Endothelial cell (in vitro differentiated cells): ENCODE measurements at places on chromosomes 7 and 10. TPM values are rescaled to one million over a fixed set of nuclear protein-coding genes. Genes with fewer than 3 reads are reported as not detected.

- H3K27ac ChIP-seq: peak overlapping the region; percentile 58
- H3K27me3 ChIP-seq: no peaks in the 10 kb centered on the region
- peaks cover 13% of the 10 kb centered on the region for H3K4me1 ChIP-seq
Observed at GRCh38 chr10:65931291-65932070, 994.4 kb upstream of the LRRTM3 start.

- DNase-seq: no peak
- H3K4me1 ChIP-seq: peaks cover 10% of the 10 kb centered on the region
- peaks cover 4% of the 10 kb centered on the region for H3K27me3 ChIP-seq
- no peaks in the 10 kb centered on the region for H3K36me3 ChIP-seq
Observed at GRCh38 chr7:66326501-66327215, 121.5 kb downstream of the TPST1 start.

The ZMYND11 gene
- total RNA-seq: 41.6 TPM

DNA sequence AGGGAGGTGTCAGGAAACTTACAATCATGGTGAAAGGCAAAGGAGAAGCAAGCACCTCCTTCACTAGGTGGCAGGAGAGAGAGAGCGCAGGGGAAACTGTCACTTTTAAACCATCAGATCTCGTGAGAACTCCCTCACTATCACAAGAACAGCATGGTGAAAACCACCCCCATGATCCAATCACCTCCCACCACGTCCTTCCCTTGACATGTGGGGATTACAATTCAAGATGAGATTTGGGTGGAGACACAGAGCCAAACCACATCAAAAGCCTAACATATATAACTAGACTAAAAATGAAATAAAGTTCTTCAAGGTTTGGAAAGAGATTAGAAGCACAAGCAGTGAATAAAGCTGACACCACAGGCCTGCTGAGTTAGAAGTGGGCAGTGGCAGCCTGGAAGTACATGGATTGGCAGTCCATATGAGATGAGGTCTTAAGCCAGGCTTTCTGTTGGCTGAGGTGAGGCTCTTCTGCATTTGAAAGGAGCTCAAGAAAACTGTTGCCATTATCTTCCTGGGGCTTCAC is 96.4 kb upstream of the MDFIC start:
- no peaks in the 10 kb centered on the region for H3K36me3 ChIP-seq
- no peaks in the 10 kb centered on the region for H3K27me3 ChIP-seq
- no peak for DNase-seq
- no peak overlapping the region for H3K27ac ChIP-seq

- no peaks in the 10 kb centered on the region for H3K36me3 ChIP-seq
- H3K4me3 ChIP-seq: no peak overlapping the region
- peaks cover 16% of the 10 kb centered on the region for H3K4me1 ChIP-seq
- H3K27me3 ChIP-seq: no peaks in the 10 kb centered on the region
- no peak overlapping the region for H3K27ac ChIP-seq
Observed at GRCh38 chr7:91344911-91345310, 80.7 kb downstream of the FZD1 start.

The IKZF1 gene
- total RNA-seq: 3.1 TPM

- H3K36me3 ChIP-seq: no peaks in the 10 kb centered on the region
- H3K4me1 ChIP-seq: no peaks in the 10 kb centered on the region
- H3K27me3 ChIP-seq: no peaks in the 10 kb centered on the region
- H3K4me3 ChIP-seq: no peak overlapping the region
Observed at GRCh38 chr7:142812437-142813215, 41.9 kb downstream of the PRSS2 start.

DNA sequence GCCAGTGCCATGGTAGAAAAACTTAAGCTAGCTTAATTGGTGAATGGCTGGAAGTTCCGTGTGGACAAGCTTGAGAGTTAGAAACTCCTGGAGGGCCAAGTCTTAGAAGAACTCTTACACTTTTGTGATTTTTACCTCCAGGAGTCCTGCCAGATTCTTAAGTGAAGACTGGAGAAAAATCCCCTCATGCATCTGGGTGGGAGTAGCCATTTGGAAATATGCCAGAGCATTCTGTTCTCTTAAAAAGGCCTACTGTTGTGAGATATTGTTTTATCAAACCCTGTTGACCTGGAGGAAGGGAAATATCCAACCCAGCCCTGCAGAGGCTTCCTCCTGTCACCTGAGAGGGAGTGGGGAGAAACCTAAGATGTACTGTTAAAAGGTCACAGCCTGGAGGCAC is 17.6 kb upstream of the MCM10 start:
- H3K27me3 ChIP-seq: no peaks in the 10 kb centered on the region
- no peak for DNase-seq
- H3K27ac ChIP-seq: no peak overlapping the region

The OR6V1 gene
- total RNA-seq: not detected

DNA sequence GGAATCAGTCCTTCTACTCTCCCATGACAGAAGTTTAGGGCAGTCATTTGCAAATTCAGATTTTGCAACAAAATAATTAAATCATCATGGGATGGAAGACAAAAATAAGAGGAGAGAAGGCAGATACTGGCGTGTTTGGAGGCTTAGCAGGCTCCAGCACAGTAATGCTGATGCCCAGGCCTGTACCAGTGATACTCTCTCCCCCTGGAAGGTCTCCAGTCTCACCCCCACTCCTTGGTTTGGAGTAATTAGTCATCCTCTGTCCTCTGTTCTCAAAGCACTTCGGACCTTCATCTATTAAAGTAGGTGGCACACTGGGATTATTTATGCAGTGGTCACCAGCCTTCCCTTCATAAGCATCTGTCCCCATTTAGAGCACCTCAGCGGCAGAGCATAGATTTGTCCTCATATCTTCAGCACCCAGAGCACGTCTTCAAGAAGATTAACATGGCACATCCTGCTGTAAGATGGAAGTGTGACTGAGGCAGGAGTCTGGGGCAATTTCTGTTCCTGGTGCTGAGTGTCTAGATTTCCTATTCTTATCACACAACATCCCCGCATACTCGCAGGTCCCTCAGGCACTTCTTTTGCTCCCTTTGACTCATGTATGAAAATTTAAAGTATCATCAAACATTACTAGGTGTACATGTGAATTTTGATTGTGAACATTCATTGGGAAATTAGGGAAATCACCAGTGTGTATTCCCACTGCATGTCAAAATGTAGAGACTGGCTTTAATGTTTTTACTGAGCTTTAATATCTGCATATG is 31.3 kb upstream of the TRIL start:
- no peak overlapping the region for H3K4me3 ChIP-seq
- peaks cover 4% of the 10 kb centered on the region for H3K4me1 ChIP-seq
- H3K27me3 ChIP-seq: peaks cover 3% of the 10 kb centered on the region
- H3K36me3 ChIP-seq: no peaks in the 10 kb centered on the region
- H3K27ac ChIP-seq: no peak overlapping the region

GRCh38 chr10:68133523-68133922 is 24.2 kb downstream of the MYPN start:
- DNase-seq: no peak
- no peak overlapping the region for H3K27ac ChIP-seq
- H3K4me3 ChIP-seq: no peak overlapping the region
- no peaks in the 10 kb centered on the region for H3K36me3 ChIP-seq

DNA sequence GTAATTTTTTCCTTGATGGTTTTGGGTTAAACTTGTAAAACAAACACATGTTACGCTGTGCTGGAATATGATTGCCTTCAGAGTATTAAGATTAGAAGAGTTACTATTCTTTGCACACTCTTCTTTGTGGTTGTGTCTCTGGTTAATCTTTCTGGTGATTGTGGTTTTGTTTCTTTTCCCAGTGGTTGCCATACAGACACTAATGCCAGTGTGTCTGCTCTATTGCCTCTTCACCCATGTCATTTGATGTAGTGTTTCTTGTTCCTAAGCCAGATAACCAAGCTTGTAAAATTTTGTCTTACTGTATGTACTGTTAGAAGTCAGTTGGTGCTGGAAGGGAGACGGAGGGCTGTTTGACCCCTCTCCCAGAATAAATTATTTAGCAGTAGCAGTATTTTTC is 124.8 kb downstream of the PHTF2 start:
- no peak overlapping the region for H3K27ac ChIP-seq
- peaks cover 5% of the 10 kb centered on the region for H3K4me1 ChIP-seq
- no peaks in the 10 kb centered on the region for H3K27me3 ChIP-seq
- no peak for DNase-seq

DNA sequence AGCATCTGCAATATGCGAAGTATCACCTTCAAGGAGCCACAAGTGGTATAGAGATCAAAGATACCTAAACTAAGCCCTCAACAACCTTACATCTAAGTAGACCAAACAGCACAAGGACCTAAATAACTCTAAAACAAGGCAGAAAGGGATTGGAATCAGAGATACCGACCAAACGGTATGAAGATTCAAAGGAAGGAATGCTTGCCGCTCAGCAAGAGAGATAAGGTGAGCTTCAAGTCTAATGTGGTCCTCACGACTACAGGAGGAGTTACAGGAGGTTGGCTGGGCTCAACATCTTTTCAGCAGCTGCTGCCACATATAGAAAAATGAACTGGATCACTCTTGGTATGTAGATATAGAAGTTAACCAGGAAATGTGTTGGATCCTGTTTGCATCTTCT is 11.6 kb downstream of the ABLIM1 start:
- H3K36me3 ChIP-seq: no peaks in the 10 kb centered on the region
- H3K27me3 ChIP-seq: peaks cover 4% of the 10 kb centered on the region
- DNase-seq: no peak

DNA sequence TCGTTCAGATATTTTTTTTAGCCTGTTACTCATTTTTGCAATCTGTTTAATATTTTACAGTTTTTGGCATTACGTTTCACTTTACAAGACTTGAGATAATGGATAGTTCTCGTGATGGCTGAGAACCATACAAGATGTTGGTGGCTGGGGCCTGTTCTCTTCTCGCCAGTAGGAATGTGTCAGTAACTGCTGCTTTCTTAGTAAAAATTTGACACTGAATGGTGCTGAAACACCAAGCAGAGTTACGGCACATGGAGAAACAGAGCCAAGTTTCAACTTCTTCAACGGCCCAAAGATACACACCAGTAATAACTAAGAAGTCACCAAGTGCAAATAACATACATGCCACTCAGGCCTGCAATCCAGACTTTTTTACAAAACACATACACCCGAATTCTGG is 130.4 kb downstream of the NRP1 start:
- H3K36me3 ChIP-seq: peaks cover 71% of the 10 kb centered on the region
- no peak overlapping the region for H3K4me3 ChIP-seq
- H3K27ac ChIP-seq: no peak overlapping the region
- no peak for DNase-seq
- peaks cover 3% of the 10 kb centered on the region for H3K27me3 ChIP-seq

- H3K4me1 ChIP-seq: peaks cover 3% of the 10 kb centered on the region
- peaks cover 4% of the 10 kb centered on the region for H3K27me3 ChIP-seq
- no peak for DNase-seq
- no peaks in the 10 kb centered on the region for H3K36me3 ChIP-seq
Observed at GRCh38 chr10:34080485-34081346, 734.4 kb downstream of the PARD3 start.

GRCh38 chr7:30332549-30332948 is 48.2 kb downstream of the ZNRF2 start:
- H3K27me3 ChIP-seq: no peaks in the 10 kb centered on the region
- H3K4me1 ChIP-seq: no peaks in the 10 kb centered on the region
- no peak overlapping the region for H3K27ac ChIP-seq
- no peak for DNase-seq
- H3K36me3 ChIP-seq: no peaks in the 10 kb centered on the region
- H3K4me3 ChIP-seq: no peak overlapping the region

GRCh38 chr7:133853706-133854276 is 273.3 kb upstream of the LRGUK start:
- H3K27ac ChIP-seq: no peak overlapping the region
- no peak overlapping the region for H3K4me3 ChIP-seq
- H3K4me1 ChIP-seq: peaks cover 44% of the 10 kb centered on the region
- H3K36me3 ChIP-seq: peaks cover 3% of the 10 kb centered on the region
- H3K27me3 ChIP-seq: peaks cover 4% of the 10 kb centered on the region
- peak; percentile 34 for DNase-seq

GRCh38 chr10:62048470-62048869 is 147.0 kb downstream of the ARID5B start:
- no peaks in the 10 kb centered on the region for H3K27me3 ChIP-seq
- no peaks in the 10 kb centered on the region for H3K36me3 ChIP-seq
- no peak for DNase-seq
- H3K4me1 ChIP-seq: peaks cover 20% of the 10 kb centered on the region
- H3K27ac ChIP-seq: no peak overlapping the region

The DHX32 gene
- total RNA-seq: 54.0 TPM

GRCh38 chr10:75276069-75276872 is 40.5 kb upstream of the COMTD1 start:
- H3K27me3 ChIP-seq: peaks cover 4% of the 10 kb centered on the region
- no peak for DNase-seq
- H3K4me3 ChIP-seq: no peak overlapping the region
- no peak overlapping the region for H3K27ac ChIP-seq

The NAT16 gene
- total RNA-seq: not detected

The NOS3 gene
- 102 TPM for total RNA-seq

The PNLIPRP3 gene
- not detected for total RNA-seq

- H3K4me3 ChIP-seq: no peak overlapping the region
- H3K27ac ChIP-seq: no peak overlapping the region
- H3K36me3 ChIP-seq: no peaks in the 10 kb centered on the region
- no peak for DNase-seq
- H3K4me1 ChIP-seq: no peaks in the 10 kb centered on the region
Observed at GRCh38 chr7:538764-539685, 19.4 kb upstream of the PDGFA start.

- peaks cover 2% of the 10 kb centered on the region for H3K27me3 ChIP-seq
- H3K36me3 ChIP-seq: no peaks in the 10 kb centered on the region
- peaks cover 6% of the 10 kb centered on the region for H3K4me1 ChIP-seq
- no peak overlapping the region for H3K4me3 ChIP-seq
Observed at GRCh38 chr7:11252011-11252607, 278.4 kb downstream of the PHF14 start.

The SEMA3E gene
- total RNA-seq: 0.62 TPM

The UTF1 gene
- total RNA-seq: 0.38 TPM

DNA sequence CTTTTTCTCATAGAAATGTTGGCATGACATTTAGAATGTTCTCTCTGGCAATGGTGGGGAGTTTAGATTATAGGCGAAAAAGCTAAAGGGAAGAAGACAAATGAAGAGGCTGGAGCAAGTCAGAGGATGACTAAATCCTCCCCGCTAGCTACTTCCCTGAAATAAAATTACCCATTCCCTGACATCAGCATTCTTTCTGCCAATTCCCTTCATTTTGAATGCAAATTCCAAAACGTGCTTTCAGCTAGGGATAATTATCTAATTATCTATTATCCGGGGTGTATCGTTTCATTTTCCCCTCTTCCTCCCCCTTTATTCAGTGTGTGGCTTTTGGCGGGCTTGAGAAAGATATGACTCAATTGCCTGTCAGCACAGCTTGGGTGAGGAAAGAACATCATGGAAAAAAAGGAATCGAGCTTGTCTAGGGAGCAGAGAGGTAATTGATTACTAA is 672.3 kb downstream of the TNS3 start:
- H3K36me3 ChIP-seq: no peaks in the 10 kb centered on the region
- peaks cover 9% of the 10 kb centered on the region for H3K4me1 ChIP-seq
- peaks cover under 1% of the 10 kb centered on the region for H3K27me3 ChIP-seq
- DNase-seq: no peak
- H3K4me3 ChIP-seq: no peak overlapping the region

GRCh38 chr7:18583305-18583704 is 87.8 kb downstream of the HDAC9 start:
- no peak for DNase-seq
- no peaks in the 10 kb centered on the region for H3K27me3 ChIP-seq
- H3K4me3 ChIP-seq: no peak overlapping the region
- no peaks in the 10 kb centered on the region for H3K36me3 ChIP-seq

The DRGX gene
- total RNA-seq: not detected

The INMT gene
- 1.4 TPM for total RNA-seq

- H3K4me3 ChIP-seq: peak overlapping the region; percentile 90
- H3K27ac ChIP-seq: peak overlapping the region; percentile 94
- DNase-seq: no peak
- H3K27me3 ChIP-seq: peaks cover 3% of the 10 kb centered on the region
- peaks cover 4% of the 10 kb centered on the region for H3K4me1 ChIP-seq
Observed at GRCh38 chr7:134985894-134986362, 380 bp upstream of the AGBL3 start.
